SK-MEL-5 (cell line): ENCODE measurements at places on chromosomes 1 and 21.

GRCh38 chr1:92949937-92950817 is 11.1 kb downstream of the DIPK1A start:
- DNase-seq = no peak

DNA sequence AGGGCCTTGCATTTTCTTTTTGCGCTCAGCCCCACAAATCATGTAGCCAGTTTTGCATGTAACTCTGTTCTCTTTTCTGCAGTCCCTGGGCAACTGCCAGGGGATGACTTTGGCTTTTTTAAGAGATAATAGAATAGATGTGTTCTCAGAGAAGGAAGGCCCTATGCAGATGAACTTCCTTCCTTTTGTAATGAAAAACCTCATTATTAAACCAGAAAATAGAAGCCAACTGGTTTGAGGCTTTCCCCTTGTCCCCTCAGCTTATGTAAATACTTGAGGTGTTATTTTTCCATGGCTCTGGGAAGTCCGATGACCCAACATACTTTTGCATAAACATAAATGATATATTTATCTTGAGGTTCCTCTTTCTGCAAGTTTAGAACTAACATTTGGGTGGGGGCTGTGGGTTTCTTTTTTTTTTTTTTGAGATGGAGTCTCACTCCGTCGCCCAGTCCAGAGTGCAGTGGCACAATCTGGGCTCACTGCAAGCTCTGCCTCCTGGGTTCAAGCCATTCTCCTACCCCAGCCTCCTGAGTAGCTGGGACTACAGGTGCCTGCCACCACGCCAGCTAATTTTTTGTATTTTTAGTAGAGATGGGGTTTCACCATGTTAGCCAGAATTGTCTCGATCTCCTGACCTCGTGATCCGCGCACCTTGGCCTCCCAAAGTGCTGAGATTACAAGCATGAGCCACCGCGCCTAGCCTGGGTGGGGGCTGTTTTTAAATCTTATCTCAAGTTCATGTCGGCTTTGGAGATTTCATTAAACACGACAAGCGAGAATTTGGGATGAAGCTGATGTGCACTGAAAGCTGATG is 14.4 kb upstream of the FCRL5 start:
- DNase-seq = no peak

- no peak for DNase-seq
Observed at GRCh38 chr1:177248258-177248657, 77.5 kb downstream of the BRINP2 start.

DNA sequence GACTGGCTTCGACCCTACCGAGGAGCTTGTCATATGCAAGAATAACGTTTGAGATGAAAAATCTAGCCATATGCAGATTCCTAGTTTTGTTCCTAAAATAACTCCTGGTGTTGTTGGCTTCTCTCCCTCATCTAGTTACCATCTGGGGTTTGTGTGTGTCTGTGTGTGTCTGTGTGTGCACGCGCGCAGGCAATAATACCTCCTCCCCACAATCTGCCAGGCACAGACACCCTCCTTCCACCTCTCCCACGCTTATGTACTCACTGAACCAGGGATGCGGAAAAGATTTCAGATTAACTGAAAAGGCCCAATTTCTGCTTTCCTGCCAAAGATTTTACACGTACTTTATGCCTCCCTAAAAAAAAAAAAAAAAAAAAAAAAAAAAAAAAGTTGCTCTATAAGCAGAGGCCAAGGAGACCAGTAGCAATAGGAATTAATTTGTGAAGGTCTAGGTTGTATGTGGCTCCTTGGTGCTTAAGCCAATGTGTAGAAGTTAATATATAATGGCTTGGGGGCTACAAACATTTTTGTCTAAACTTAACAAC is 452.7 kb downstream of the NUF2 start:
- no peak for DNase-seq

GRCh38 chr21:35120631-35121180 is 71.6 kb upstream of the RUNX1 start:
- DNase-seq = no peak

DNA sequence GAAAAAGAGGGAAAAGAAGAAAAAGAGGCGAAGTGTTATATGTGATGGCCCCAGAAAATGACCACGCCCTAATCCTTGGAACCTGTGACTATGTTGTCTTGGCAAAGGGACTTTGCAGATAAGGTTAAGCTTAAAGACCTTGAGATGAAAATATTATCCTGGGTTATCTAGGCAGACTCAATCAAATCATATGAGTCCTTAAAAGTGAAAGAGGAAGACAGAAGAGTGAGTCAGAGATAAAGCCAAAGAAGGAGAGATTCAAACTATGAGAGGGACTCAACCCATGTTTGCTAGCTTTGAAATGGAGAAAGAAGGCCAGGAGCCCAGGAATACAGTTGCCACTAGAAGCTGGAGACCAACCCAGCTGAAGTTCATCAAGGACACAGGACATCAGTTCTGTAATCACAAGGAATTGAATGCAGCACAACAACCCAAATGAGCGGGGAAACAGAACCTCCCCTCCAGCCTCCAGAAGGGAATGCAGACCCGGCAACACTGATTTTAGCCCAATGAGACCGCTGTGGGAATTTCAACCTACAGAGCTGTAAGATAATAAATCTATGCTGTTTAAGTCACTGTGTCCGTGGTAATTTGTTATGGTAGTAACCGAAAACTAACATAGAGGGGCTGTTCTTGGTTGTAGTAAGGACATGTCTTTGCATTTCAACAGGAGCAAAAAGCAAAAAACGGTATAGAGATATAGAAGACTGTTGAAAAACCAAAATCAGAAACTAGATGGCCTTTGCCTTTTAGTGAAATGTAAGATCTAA is 4.2 kb upstream of the RGS8 start:
- DNase-seq = no peak

DNA sequence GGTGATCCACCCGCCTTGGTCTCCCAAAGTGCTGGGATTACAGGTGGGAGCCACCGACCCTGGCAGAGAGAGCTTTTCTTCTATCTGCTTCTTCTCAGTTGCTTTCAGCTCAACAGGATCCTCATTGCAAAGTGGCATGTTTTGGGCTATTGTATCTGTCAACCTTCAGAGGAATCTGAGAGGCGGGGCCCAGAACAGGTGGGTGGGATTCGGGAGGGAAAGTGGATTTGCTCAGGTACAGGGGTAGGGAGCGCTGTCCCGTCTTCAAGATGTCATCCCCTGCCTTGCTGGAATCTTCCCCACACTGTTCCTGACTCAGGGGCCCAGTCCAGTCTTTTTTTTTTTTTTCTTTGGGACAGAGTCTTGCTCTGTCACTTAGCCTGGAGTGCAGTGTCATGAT is 26.9 kb upstream of the RCC2 start:
- DNase-seq = no peak

GRCh38 chr1:36638268-36638667 is 155.6 kb upstream of the CSF3R start:
- DNase-seq = no peak

GRCh38 chr21:36741506-36741905 is 42.6 kb downstream of the SIM2 start:
- no peak for DNase-seq

DNA sequence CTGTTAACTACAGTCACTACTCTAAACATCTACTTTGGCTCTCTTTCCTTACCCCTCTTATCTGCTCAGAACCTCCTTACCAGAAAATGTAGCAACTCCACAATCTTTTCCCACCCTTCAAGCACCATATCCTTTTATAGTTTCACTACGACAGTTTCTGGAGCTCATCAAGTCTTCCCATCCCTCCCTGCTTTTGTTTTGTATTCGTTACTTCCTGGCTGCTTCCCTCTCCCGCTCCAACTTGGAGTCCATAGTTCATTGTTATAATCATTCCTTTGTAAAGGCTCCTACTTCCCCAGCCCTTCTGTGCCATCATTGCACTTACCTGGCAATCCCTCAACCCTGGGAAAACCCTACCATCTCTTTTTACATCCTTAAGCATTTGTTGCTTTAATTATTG is 18.0 kb downstream of the MPZL1 start:
- DNase-seq = no peak

GRCh38 chr1:204275695-204276370 is 62.0 kb upstream of the GOLT1A start:
- DNase-seq = no peak

DNA sequence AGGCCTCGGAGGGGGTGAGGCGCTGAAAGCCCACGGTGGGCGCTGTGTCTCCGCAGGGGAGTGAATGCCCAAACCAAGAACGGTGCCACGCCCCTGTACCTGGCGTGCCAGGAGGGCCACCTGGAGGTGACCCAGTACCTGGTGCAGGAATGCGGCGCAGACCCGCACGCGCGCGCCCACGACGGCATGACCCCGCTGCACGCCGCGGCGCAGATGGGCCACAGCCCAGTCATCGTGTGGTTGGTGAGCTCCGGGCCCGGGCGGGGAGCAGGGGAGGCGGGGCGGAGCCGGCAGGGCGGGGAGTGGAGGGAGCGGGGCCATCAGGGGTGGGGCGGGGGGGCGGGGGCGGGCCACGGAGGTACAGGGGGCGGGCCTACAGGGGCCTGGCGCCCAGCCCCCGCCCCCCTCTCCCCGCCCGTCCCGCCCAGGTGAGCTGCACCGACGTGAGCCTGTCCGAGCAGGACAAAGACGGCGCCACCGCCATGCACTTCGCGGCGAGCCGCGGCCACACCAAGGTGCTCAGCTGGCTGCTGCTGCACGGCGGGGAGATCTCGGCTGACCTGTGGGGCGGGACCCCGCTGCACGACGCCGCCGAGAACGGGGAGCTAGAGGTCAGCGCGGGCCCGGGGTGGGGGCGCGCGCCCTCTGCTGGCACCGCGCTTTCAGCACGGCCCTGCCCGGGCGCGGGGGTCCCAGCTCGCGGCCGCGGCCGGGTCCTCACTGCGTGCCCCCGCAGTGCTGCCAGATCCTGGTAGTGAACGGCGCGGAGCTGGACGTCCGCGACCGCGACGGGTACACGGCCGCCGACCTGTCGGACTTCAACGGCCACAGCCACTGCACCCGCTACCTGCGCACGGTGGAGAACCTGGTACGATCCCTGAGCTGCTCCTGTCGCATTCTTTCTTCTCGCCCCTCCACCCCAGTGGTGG is 15.9 kb downstream of the ESPN start:
- peak; percentile 51 for DNase-seq

DNA sequence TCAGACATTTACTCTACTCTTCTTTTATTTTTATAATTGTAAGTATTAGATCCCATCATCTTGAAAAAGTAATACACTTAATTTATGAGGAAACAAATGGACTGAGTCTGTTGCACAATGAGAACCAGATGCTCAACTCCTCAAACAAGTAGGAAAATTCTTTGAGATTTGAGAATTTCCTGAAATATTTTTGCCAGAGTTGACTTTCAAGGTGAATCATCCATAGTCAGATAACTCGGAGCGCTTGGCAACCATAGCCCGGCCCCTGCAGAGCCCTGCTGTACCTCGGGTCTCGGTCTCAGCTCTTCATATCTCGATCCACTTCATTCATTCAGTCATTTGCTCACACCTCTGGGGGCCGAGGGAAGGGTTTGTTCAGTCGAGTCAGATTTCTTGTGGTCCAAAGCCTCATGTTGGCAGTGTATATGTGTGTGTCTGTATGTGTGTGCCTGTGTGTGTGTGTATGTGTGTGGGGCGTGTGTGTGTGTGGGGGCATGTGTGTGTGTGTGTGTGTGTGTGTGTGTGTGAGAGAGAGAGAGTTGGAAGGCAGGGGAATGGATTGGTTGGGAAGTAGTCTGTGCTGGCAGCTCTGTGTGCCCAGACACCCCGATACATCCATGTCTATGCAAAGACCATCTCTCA is 18.1 kb upstream of the PCP4 start:
- no peak for DNase-seq

GRCh38 chr1:200211157-200211556 is 183.6 kb downstream of the NR5A2 start:
- no peak for DNase-seq

DNA sequence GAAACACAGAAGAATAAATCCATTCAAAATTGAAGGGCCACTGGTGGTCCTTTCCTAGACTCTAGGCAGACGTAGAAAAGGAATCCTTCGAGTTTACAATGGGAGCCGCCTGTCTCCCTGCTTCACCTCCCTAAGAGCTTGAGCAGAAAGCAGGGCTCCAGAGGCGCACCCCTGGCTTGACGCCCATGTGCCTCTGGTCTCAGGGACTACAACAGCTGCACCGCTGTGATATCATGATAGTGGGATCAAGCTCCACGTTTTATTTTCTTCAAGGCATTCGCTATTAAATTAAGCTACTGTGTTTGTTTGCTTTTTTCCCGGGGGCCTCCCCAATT is 403 bp upstream of the C1orf122 start:
- no peak for DNase-seq

- no peak for DNase-seq
Observed at GRCh38 chr1:91793877-91794276, 92.1 kb downstream of the TGFBR3 start.

DNA sequence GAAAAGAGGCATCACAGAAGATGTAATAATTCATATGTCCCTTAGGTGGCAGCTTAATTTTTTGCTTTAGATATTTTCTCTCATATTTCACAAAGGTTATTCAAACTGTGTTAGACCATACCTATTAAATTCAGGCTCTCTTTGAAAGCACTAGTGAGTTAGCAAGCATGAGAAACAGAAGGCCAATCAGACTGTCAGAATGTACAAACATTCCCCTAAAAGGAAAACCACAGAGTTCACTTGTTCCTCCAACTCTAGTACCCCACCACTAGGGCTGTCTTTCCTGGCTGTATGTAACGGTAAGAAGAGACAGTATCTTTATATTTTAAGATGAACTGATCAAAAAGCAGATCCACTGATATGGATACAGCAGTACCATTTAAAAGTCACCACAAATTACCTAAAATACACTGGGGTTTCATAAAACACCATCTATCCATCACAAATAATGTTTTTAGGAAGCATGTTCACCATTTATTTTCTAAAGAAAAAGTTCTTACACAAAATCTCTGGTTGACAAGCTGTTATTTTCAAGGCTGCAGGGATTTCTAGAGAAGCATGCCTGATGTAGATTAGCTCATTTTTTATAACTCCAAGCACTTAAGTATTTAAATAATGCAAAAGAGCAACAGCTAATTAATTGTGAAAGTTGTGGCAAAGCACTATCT is 1.8 kb downstream of the ARPC5 start:
- peak; percentile 72 for DNase-seq

DNA sequence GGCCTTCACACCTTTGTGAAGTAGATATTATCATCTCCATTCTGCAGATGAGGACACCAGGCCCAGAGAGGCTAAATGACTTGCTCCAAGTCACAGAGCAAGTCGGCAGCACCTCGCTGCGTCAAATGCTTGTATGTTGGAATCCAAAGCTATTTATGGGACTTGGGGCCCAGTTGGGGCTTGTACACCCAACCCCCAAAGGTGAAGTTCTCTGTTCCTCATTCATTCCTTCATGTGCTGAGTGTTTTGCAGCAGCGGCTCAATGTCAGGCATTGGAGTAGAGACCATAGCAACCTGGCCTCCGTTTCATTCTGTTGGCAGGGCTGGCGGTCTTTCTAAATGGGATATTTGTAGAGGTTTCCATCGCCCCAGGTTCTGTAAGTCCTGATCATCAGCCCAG is 113.4 kb upstream of the SLC25A33 start:
- DNase-seq = no peak

DNA sequence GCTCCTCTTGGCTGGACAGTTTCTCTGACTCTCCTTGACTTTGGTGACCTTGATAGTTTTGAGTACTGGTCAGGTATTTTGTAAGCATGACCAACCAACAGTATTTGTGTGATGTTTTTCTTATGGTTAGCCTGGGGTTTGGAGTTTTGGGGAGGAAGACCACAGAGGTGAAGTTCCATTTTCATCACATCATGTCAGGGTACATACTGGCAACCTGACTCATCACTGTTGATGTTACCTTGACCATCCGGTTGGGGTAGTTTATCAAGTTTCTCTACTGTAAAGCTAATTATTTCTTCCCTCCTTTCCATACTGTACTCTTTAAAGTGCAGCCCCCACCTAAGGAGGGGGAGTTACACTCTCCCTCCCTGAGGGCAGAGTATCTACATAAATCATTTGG is 13.4 kb downstream of the OSCP1 start:
- no peak for DNase-seq
